Activated naive CD8-positive, alpha-beta T cell treated with anti-CD3 and anti-CD28 coated beads, Interleukin-2, amount 10 ng/mL, durations not matched to agents 7 days and 5 days (primary cell): ENCODE measurements at places on chromosomes 4 and X. TPM values are rescaled to one million over a fixed set of nuclear protein-coding genes. Genes with fewer than 3 reads are reported as not detected.

DNA sequence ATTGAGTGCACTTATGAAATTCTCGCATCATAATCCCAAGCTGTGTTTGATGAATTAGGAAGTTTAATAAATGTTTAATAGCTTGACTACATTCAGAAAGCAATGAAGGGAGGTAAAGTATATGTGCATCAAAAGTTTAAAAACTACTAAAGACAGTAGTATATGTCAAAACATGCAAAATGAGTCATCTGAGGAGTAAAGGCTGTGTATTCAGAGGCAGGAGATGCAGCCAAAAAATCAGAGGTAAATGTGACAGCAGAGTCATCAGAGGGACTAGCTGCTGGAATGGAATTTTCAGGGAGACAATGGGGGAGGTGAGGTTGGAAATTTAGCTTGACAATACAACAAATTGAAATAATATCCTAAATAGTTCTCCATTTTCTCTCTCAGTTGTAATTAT lies 127.0 kb upstream of the FUNDC1 start:
- no peak for DNase-seq

GRCh38 chr4:141388481-141388880 lies 167.8 kb downstream of the ZNF330 start:
- DNase-seq, result no peak

The NAP1L2 gene
- total RNA-seq, result 5.5 TPM

The CHRDL1 gene
- total RNA-seq, result not detected

DNA sequence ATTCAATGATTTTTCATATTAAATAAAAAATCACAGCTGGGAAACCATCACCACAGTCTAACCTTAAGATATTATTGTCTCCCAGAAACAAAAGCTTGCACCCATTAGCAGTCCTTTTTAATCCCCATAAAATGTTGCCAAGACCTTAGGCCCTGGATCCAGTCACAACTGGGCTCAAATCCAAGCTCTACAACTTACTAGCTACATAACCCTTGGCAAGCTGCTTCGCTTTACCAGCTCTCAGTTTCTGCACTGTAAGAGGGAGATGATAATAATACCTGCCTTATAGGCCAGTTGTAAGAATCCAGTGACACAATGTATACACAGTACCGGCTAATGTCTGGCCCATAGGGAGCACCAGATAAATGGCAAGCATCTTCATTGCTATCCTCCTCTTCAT lies 400.9 kb upstream of the FGF13 start:
- DNase-seq, result no peak

The PORCN gene
- 23.9 TPM for total RNA-seq

The CHIC2 gene
- 28.5 TPM for total RNA-seq

DNA sequence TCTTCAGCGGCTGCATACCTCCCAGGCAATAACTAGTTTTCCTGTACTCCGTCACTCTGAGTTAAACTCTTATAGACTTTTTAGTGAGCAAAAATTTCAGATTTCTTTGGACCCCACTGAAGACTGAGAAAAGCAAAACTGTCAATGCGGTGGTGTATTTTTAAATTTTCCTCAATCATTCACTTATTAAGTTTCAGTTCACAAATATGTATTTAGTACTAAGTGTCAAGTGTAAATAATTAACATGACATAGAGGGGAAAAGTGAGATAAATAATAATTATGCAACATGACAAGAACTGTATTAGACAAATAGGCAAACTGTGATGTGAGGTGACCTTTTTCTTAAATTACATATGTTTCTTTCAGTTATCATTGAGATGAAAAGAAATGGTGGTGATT lies 124.4 kb downstream of the NAF1 start:
- DNase-seq, result no peak

GRCh38 chr4:41143311-41144039 lies 70.9 kb downstream of the APBB2 start:
- DNase-seq, result no peak

DNA sequence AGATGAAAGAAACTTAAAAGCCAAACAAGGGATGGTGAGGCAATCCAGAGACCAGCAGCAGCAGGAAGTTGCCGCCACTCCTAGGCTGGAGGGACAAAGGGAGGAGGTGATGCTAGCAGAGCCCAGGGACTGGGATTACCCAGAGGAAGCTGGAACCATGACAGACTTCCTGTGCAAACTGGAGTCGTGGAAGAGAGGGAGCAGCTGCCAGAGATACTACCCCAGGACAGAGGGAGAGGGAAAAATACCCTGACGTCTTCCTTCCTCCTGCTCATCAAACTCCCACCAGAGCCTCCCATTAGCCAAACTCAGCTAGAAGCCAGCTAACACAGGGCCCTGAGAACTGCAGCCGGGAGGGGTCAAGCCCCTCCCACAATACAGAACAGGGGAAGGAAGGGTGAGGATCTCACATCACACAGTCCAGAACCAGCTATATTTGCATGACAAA lies 101.2 kb upstream of the KLF3 start:
- DNase-seq, result no peak

The EVC2 gene
- 0.68 TPM for total RNA-seq

DNA sequence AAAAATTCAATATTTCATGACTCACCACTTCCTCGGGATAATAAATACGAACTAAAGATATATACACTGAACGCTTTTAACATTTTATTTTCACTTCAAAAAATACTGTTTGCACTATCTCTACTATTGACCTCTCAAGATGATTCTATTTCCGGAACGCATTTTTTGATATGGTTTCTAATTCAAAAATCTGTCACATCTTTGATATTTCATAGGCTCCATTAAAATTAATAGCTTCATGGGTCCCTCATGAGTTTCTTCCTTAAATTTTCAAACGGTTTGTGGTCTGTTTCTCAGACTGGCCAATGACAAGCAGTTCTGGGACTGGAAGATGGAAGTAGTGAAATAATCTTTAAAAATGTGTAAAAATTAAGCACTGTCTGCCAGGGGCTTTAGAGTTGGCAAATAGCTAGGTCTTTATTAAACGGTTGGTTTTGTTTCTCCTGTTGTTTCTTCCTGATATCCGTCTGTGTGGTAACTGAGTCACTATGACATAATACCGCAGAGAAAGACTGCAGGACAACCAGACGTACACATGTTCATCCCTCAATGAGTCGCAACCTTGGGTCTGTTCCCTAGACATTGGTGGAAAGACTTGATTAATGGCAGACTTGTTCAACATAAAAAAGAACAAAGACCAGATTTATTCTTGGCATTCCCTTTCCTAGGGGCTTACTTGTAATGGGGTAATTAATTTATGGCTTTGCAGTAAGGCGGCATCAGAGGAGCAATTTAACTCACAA lies 133.8 kb downstream of the PALLD start:
- no peak for DNase-seq

The CABS1 gene
- not detected for total RNA-seq

The DCAF12L1 gene
- not detected for total RNA-seq

The HMX1 gene
- total RNA-seq, result not detected

GRCh38 chr4:138162259-138162658 lies 79.9 kb downstream of the SLC7A11 start:
- no peak for DNase-seq

DNA sequence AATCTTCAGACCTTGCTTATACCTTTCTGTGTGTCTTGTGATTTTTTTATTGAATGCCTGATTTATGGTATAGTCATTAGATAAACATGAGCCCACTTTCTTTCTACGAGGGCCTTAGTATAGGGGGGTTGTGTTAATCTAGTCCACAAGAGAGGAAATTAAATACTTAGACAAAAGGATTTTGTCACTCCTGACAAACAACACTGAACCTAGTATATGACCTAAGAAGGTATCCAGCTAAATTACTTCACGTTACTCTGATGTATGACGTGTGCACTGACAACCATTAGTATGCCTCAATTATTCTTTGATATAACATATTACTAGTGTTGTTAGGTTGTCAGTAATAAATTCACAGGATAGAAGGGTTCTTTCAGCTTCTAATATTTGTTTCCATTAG lies 2.8 kb upstream of the PRR27 start:
- no peak for DNase-seq

DNA sequence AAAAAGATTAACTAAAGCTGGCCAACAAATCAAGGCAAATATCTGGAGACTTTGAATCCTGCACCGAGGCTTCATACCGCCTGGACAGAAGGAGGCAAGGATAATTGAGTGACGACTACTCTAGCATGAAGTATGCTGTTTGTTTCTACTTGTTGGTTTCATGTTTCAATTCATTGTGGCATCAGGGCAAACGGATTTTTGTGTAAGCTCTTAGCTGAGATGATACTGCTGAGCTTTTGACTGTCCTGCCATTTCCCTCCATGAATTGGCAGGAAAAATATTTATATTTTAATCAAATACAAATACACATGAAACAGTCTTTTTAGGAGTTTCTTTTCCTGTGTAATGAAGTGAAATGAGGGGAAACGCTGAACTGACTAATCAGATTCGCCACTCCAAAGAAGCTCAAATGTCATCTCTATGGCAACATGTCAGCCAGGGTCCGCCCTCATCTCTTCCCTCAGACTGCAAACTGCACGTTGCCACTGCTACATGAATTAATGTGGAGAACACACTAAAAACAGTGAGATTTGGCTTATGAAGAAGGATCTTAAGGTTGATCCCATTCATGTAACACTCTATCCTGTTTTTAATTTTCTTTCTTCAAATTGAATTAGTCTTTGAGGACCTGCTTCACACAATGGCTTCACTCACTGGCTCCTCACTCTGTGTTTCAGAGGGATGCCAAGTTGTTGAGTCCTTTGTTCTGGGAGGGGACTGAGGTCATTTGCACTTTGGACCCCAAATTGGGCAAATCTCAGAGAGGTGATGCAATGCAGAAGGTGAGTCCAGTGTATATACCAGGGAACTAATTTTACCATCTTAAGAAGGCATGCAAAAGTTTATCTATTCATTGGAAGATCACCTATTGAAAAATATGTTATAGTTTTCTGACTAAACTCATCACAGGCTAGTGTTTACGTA lies 149.6 kb upstream of the MID1 start:
- no peak for DNase-seq

The LGI2 gene
- not detected for total RNA-seq

DNA sequence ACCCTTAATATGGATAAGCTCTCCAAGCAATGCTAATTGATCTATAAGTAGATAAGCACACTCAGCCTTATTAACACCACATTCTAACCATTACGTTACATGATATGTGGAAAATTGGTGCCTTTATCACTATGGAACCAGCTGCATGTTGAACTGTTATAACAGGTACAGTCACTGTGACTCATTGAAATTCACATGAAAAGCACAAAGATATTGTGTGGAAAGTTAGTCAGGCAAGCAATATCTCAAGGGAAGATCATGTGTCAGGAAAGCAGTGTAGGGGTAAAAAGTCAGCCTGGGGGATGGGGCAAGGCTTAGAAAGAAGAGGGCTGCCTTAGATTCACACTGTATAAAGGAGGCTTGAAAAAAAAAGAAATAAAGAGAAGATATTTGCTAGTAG lies 313.7 kb upstream of the SMIM31 start:
- DNase-seq, result no peak

- DNase-seq, result no peak
Observed at GRCh38 chr4:34851411-34851810, 1392.9 kb downstream of the ARAP2 start.

The FGD1 gene
- 0.06 TPM for total RNA-seq

GRCh38 chr4:110961066-110961465 lies 338.2 kb upstream of the PITX2 start:
- DNase-seq, result no peak
